NCI-H1694 (cell line): ENCODE measurements at places on chromosomes 16 and 17.

GRCh38 chr16:84749815-84750214 lies 50.0 kb downstream of the USP10 start:
- no peak for DNase-seq

DNA sequence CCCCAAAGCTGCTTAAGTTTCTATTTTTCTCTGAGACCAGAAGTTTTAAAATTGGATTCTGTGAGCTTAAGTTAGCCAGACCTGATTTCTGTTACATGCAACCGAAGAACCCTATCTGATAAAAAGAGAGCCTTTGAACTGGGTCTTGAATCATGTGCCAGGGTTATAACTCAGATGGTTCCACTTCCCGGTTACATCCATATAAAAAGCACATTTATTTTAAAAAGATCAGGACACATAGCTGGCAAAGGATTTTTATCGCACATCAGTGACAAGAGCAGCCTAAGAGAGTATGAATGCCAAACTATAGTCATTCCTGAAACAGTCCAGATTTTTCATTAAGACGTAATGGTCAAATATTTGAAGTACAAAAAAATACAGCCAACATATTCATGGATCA lies 32.5 kb upstream of the CLEC3A start:
- DNase-seq, result no peak

DNA sequence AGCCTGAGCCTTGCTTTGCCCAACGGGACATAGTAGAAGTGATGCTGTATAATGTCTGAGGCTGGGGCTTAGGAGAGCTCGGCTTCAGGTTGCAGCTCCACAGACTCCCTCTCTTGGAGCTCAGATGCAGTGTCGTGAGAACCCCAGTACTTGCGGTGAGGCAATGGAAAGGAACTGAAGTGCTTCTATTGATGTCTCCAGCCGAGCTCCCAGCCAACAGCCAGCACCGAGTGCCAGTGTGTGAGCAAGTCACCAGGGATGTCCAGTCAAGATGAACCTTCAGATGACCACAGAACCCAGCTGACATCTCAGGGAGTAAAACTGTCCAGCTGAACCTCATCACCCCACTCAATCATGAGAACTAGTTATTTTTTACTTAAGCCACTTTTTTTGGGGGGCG lies 268.1 kb downstream of the IRF8 start:
- no peak for DNase-seq

DNA sequence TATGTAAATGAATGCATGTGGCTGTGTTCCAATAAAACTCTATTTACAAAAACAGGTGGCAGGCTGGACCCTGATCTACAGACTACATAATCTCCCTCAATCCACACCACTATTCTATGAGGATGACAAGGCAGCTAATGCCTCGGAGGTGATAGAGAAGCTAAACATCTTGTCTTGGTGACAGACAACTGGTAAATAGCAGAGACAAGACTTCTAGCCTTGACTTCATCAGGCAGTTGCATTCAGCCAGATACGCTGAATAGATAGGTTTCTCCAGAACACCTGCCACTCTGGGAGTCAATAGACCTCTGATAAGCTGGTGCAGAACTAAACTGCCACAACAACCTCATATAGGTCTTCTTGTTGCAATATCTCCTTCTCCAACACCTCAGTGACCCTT lies 3.3 kb downstream of the ATPAF2 start:
- DNase-seq, result no peak

DNA sequence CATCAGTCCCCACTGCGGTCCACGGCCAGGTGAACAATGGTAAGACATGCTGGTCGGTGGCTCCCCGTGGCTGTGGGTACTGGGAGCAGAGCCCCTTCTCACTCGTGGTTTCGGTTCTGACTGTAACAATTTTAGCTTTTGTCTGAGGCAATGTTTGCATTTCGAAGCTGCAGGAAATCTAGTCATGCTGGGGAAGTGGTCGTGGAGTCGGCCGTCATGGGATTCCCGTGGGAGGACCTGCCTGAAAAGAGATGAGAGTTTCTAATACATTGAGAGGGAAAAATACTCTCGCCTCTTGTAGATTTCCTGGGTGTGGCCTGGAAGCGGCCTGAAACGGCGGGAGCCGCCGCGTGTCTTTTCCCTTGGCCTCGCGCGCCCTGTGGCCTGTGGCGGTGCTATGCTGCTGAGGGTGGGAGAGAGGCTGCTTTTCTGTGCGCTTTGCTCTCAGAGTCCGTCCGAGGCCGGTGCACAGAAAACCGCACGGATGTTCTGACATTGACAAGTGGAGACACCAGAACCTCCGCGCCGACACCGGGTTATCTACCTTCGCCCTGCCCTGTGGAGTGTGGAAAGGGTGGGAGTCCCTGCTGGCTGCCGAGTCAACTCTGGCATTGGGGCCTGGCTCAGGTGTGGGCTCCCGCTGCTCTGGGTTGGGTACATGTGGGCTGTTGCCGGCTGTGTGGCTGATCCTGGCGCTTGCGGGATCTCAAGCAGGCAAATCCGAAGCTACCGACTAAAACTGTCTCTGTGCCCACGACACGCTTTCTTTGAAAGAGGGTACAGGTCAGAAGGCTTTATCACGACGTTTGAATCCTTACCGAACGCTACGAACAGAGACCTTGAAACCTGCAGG lies 60.8 kb downstream of the WDR45B start:
- no peak for DNase-seq

GRCh38 chr17:49748791-49749190 lies 15.1 kb downstream of the FAM117A start:
- no peak for DNase-seq

DNA sequence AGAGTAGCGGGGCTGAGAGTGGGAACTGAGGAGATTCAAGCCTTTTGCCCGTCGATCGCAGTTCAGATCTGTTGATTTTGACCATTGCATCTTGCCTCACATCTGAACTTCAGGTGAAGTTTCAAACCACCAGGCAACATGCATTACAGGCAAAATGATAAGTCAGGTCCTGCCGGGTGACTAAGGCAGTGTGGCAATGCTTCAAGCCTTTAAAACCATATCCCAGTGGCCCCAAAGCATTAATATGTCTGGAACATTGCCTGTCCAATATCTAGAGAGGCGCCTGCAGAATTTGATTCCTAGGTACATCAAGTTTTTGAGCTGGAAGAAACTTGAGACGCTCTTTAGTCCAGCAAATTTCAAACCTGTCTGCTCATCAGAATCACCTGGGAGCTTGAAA lies 502.8 kb downstream of the MAF start:
- DNase-seq, result no peak

DNA sequence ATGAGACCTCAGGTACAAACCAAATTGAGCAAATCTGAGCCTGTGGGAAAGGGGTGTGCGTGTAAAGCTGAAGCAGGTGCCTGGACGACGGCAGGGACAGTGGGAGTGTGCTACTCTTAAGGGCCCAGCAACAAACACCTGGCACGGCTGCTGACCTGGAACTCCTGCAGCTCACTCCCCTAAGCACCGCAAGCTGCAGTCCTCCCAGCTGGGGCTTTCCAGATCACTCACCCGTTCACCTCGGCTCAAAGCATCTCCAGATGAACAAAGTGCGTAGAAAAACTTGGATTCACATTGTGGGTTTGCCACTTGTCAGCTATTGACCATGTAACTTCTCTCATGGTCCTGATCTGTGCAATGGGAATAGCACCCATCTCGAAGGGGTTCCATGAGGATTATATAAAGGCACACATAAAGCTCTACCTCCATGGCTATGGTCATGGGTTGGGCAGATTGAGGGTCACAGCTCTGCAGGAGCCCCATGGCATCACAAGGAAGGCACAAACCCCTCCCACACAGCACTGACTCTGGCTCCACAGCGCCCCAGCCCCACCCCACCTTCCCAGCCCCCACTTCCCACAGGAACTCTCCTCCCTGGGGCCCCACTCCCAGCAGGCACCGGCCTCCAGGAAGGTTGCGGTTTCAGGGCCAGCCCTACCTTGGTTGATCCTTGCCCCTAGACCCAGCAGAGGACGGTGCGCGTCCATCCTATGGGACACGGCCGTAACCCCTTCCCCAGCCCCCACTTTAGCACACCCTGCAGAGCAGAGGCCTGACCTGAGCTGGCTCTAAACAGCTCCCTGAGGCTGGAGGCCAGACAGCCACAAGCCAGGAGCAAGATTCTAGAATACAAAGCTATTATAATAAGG lies 21.9 kb downstream of the ST3GAL2 start:
- DNase-seq, result no peak
